ENCODE measurements at places on chromosomes 11 and 22. TPM values are rescaled to one million over a fixed set of nuclear protein-coding genes. Genes with fewer than 3 reads are reported as not detected.

The SCGB1C1 gene
- not detected for total RNA-seq

The NCF4 gene
- 5.1 TPM for total RNA-seq

The SHANK3 gene
- 10.6 TPM for total RNA-seq

The ART5 gene
- 0.88 TPM for total RNA-seq

The C11orf86 gene
- not detected for total RNA-seq
